ENCODE measurements at places on chromosomes 16 and 17.

- no peak for DNase-seq
These were observed 80.9 kb downstream of the CACNG3 start for GRCh38 chr16:24337013-24337412.

- no peak for DNase-seq
These were observed 61.2 kb upstream of the CCL1 start for GRCh38 chr17:34423978-34424813.

GRCh38 chr17:71899317-71899716, 221.5 kb upstream of the SOX9 start:
- DNase-seq, result peak; percentile 25

GRCh38 chr16:65126845-65127624, 5.2 kb upstream of the CDH11 start:
- DNase-seq, result no peak

DNA sequence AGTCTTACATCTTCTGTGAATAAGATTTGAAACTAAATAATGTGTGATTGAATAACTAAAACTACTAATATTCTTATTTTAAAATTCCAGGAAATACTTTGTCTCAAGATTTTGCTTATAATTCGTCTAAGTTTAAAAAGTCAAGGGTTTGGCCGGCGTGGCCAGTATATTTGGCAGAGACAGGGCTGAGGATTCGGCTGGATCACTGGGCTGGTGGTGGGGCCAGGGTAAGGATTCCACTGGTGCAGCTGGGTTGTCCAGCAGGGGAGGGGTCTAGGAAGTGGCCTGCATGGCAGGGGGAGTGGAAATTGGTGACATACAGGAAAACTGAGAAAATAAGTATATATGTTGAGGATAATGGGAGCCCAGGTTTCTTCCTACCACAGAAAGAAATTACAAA, 75.7 kb downstream of the MYO1D start:
- no peak for DNase-seq

DNA sequence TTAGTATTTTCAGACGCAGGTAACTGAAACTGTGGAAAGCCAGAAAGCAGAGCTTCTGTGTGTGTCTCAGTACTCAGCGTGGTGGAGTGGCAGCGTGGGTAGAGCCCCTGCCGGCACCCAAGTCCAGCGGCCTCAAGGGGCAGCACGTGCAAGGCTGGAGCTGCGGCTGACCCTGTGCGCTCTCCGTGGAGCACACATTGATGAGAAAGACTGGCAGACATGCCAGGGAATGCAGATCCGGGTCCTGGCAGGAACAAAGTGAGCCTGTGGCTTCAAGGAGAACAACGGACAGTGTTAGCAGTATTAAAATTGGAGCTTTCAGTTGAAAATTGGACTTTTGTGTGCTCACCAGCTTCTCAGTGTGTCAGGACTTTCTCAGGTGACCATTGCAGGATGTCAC, 23.3 kb downstream of the ZC3H18 start:
- no peak for DNase-seq

DNA sequence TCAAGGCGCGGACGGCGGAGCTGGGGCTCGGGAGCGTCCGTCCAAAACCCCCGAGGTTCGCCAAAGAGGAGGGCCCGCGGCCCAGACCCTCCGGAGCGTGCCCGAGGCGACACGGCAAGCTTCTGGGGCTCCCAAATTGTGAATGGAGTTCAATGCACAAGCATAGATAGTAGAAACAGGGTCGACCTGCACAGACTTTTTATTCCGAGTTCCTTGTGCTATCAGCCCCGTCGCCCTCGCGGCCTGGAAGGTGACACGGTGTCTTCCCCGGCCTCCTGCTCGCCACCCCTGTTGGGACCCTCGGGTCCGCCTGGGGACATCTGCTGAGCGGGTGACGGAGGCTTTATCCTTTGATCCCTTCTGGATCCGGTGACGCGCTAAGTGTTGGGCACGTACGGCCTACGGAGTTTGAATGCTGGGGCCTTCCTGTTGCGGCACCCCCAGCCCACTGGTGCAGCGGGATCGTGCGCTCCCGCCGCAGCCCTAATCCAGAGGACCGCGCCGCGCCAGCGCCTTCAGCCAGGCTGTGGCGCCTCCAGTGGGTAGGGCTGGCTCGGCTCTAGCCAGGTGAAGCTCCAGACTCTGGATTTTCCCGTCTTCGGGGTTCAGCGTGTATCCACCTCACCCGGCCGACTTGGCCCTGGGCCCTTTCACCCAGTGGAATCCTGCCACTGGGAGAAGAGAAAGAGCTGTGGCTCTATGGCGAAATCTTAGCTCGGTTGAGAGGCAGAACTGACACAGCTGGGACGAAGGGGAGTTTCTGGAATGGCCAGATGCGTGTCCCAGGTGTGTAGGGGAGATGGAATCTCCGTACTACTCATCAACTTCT, 17.0 kb upstream of the NTN1 start:
- no peak for DNase-seq

GRCh38 chr17:41518789-41519449, at the start of gene KRT15:
Gene KRT15, minus strand, starts transcription at chr17:41518890. Its CDS starts 63 bp downstream, at chr17:41518827.
- no peak for DNase-seq

DNA sequence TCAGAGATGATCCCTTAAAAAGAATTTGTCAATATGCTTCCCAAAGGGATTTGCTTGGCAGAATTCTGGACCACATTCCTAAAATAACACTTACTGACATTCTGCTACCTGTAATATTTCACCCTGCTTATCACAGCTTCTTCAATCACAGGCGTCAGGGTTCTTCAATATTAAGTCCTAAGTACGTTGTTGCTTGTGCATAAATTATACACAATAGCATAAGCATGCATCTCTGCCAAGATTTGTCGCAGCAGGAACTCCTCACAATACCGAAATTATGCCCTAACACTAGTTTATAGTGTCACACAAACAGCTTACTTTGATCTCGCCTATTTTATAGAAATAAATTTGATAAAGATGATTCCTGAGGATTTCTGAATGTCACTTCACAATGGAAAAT, 48.9 kb downstream of the UBE2G1 start:
- DNase-seq, result no peak

DNA sequence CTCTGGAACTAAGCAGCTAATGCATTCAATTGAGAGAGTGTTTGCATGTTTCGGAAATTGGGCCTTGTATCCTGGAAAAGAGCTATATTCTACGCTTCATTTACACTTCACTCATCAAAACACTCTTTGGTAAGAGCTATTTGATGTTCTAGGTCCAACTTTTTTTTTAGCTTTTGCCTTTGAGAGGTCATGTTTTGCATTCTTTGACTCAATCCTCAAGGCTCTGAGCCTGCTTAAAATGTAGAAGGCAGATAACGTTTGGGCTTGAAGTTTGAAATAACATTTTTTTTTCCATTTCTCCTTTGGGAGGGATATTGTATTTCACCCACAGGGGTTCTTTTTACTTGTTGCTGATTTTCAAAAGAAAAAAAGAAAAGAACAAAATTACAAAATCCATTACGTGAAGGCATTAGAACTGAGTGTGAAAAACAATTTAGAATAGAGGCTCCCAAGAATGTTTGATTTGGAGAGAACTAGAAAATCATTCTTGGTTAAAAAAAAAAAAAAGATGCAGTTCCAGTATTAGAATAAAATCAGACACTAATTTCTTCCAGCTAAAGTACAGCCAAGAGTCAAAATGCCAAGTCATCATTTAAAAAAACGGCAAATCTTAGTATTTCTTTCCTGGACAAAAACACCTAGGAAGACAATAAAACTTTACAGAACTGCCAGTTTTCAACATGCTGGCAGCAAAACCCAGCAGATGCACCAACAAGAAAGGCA, 268.5 kb downstream of the GRIN2A start:
- no peak for DNase-seq

DNA sequence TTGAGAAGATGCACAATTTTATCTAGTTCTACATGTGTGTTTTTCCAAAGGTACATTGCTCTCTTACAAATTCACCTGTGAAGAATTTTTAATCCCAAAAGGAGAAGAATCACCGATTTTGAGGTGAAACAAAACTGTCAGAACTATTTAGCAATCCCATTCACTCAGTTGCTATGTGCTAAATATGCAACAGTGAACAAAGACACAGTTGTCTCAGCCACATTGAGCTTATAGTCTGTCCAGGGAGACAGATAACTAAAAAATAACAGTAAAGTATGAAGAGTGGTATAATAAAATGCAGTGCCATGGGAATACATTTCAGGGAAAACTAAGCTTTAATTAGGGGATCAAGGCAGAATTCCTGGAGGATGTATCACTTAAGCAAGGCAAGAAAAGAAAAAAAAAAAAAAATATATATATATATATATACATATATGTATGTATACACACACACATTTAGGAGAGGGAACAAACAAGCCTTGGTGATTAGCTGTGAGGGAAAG, 110.4 kb downstream of the SPAG9 start:
- peak; percentile 57 for DNase-seq

GRCh38 chr16:88015806-88016140, 64.5 kb downstream of the BANP start:
- DNase-seq, result no peak

DNA sequence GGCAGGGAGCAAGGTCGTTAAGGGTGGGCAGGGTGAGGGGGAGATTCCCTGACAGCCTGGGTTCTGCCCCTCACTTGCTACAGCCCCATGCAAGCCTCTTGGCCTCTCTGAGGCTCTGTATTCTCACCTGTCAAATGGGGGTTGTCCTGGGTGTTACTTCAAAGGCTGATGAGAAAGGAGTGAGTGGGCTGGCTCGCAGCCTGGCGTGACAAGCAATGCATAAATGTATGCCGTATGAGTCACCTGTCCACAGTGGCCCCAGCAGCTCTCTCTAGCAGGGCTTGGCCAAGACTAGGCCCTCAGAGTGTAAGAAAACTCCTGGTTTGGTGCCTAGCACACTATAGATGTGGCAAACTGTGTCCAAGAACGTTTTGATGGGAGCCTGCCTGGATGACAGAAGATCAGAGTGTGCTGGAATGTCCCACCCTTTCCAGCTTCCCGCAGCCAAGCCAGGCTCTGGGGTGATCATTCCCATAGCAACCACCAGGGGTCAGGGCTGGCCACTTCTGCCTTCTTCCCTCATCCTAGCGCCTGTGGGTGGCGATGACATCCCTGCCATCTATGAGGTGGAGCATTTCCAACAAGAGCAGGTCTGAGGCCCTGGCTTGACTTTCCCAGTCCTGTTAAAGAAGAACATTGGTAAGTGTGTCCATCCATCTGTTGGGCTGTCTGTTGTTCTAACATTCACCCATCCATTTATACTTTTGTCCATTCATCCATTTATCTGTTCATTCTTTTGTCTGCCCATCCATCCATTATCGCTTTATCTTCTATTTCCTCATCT, 37.2 kb upstream of the ADGRG1 start:
- DNase-seq, result peak; percentile 82

DNA sequence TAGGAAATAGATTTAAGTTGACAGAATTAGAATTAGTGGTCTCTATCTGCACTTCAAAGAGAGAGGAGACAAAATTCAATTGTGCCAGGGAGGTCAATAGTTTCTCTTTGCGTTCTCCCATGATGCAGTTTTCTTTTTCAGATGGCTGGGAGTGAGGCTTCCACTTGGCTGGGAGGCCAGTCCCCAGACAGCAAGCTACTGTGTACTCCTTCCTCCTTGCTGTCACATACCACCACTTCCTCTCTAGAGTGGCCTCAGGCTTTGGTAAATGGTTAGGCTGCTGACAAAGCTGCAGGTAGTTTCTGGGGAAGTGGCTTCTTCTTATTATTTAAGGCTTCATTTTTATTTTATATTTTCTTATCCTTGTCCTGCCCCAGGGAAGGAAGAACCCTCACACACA, 106.2 kb upstream of the HS3ST4 start:
- no peak for DNase-seq

DNA sequence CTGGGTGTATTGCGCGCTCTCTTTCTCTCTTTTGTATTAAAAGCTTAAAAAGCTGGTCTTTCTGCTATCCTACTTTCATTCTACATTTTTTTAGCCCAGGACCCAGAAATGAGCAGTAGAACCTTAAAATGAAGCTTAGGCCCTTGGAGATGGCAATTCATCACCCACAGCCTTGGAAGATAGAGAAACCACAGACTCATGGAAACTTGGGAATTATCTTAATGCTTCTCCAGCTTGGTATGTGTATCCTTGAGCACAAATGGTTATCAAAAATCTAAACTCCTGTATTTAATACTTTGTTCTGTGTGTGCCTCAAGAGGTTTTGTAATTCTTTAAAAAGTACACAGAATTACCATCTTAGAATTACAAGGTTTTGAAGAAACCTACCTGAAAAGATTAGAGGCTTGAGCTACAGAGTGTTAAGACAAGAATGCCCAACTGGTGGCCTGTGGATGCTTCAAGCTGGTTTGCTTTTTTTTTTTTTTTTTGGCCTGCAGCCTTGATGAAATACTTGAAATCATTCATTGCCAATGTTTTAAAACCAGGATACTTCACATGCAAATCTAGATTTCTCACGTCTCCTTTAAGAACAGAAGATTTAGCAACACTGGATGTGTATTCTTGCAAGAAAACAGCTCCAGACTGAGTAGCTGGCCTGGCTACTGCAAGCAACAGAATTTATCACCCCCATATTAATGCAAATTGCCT, 105.0 kb downstream of the XYLT1 start:
- peak; percentile 66 for DNase-seq

DNA sequence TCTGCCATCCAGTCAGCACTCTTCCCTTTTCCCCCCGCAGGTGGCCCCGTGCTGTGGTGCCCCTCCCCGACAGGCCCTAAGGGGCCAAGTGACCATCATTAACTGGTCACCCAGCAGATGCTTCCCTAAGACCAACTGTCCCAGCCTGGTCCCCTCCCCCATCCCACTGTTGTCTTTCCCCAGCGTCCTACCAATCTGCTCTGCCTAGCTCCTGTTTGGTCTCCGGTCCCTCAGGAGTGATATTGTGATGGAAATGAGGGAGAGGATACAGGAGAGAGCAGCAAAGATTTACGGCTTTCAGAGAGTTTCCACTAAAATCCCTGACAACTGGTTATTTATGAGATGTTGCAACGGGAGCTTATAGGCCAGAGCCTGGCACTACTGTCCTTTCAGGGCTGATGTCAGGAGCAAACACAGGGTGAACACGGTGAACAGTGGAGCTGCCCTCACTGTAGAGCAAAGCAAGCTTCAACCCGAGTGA, 1.4 kb upstream of the TTLL6 start:
- DNase-seq, result no peak

- DNase-seq, result peak; percentile 36
These were observed 6.7 kb upstream of the GAST start for GRCh38 chr17:41705271-41705991.

GRCh38 chr16:81748476-81749198, 30.5 kb upstream of the PLCG2 start:
- DNase-seq, result no peak

GRCh38 chr16:24539850-24540601, 660 bp downstream of the RBBP6 start:
- peak; percentile 53 for DNase-seq

Data from fibroblast of skin of right biceps (primary cell).